ENCODE measurements at places on chromosomes 2 and 18.
A peak's percentile ranks its signal among the peaks of the same experiment; 100 is the strongest.

DNA sequence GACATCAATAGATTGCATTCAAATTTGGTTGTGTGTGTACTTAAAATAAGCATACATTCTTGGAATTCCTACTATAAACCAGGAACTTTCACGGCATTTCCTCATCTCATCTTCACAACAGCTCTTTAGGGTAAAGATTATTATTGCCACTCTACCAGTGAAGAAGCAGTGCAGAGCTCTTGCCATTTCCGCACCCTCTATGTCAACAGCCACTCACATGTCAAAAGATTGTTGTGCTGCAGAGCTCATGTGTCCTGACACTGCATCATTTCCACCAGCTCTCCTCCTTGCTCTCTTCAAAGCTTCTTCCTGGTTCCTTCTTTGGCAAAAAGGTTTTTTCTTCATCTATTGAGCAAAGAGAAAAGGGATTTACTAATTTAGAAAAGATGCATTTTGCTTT lies 26.5 kb upstream of the L3MBTL4 start:
- H3K27me3 ChIP-seq: peaks cover 2% of the 10 kb centered on the region
- no peak for DNase-seq
- no peaks in the 10 kb centered on the region for H3K36me3 ChIP-seq
- H3K27ac ChIP-seq: no peak overlapping the region
- no peak overlapping the region for H3K4me3 ChIP-seq
- no peaks in the 10 kb centered on the region for H3K4me1 ChIP-seq

DNA sequence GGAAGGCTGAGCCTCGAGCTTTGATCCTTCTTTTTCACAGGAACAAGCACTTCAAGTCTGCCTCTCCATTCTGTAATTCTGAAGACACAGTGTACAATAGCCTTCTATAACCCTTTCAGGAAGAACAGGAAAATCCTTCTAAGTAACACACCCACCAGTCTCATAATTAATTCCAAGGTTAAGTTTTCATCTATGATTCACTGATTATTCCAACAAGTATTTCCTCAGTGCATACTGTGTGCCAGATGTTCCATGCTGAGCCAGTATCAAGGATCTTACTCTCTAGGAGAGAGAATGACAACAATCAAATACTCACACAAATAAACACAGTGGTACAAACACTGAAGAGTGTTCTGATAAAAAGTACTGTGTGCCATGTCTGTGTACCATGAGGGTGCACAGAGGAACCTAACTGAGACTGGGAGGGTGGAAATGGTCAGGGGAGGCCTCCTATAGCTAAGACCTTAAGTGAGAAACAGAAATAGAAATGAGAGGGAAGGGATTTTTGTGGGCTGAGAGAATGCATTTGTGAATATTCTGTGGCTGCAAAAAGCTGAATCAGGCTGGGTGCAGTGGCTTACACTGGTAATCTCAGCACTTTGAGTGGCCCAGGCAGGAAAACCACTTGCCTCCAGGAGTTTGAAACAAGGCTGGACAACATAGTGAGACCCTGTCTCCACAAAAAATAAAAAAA lies 7.3 kb upstream of the MTLN start:
- H3K27ac ChIP-seq: no peak overlapping the region
- no peaks in the 10 kb centered on the region for H3K36me3 ChIP-seq
- no peaks in the 10 kb centered on the region for H3K4me1 ChIP-seq
- no peak overlapping the region for H3K4me3 ChIP-seq
- H3K27me3 ChIP-seq: peaks cover 34% of the 10 kb centered on the region
- DNase-seq: no peak

GRCh38 chr18:60145776-60146175 lies 226.8 kb downstream of the MC4R start:
- no peak for DNase-seq
- no peaks in the 10 kb centered on the region for H3K36me3 ChIP-seq
- H3K27ac ChIP-seq: no peak overlapping the region
- no peaks in the 10 kb centered on the region for H3K27me3 ChIP-seq

DNA sequence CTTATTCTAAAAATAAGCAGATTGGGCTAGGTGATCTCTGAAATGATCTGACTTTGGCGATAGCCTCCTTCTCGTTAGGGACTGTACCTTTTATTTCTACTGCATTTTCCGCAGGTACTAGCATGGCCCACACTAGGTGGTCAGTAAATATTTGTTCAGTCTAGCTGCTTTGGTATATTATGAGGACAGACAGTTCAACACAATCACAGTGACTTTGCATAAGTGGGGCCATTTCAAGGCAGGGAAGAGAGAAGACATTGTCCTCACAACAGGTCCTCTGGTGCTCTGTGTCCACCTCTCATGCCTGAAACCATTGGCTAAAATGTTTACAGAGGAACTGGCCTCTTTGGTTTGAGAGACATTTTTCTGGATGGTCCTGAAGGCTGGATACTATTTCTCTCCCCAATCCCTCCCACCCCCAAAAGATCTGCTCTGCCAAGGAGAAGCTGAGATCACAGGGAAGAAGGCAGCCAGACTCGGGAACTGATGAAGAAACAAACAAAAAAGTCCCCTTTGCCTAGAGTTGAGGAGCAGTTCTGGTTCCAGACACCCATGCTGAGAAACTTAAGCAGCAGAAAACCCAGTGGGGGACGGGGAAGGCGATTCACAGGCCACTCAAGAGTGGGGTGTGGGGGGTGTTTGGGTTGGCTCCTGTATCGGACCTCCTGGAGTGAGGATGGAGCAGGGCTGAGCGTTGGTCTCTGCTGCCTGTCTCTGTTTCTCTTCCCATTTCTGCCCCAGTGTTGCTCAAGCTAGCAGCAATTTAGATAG lies 2.9 kb upstream of the TNP1 start:
- peaks cover 7% of the 10 kb centered on the region for H3K27me3 ChIP-seq
- no peak overlapping the region for H3K27ac ChIP-seq
- no peak for DNase-seq
- H3K36me3 ChIP-seq: no peaks in the 10 kb centered on the region
- H3K4me3 ChIP-seq: no peak overlapping the region

DNA sequence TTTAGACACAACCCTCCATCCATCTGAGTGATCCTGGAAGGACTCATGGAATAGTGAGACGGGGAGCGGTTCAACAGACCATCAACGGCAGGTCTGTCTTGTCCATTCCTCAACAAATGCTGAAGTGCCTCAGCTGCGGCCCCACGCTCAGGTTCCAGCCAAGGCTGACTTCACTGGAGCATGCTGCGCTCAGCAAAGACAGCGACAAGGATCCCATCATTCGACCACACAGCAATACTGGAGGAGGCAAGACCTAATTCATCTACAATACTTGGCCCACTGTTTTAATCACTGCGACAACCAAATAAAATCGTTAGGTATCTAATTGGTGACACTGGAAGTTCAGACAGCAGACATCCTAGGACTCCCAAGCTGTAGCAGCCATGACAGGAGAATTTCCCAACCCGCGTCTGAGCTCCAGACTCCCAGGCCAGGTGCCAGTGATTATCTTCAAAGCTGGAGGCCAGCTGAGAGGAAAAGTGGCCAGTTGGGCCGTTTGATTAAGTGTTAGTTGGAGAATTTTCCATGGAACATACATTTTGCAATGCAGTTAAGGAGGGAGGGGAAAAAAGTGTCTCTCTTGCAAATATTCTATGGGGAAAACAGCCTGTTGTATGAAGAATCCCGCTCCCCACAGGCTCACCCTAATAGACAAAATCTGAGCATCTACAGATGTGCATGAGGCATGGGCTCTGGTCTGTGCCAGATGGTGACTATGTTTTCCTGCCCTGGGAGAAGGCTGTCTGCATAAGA lies 92.5 kb upstream of the SLC35G4 start:
- H3K4me1 ChIP-seq: no peaks in the 10 kb centered on the region
- H3K27ac ChIP-seq: no peak overlapping the region
- no peaks in the 10 kb centered on the region for H3K27me3 ChIP-seq
- H3K36me3 ChIP-seq: no peaks in the 10 kb centered on the region

DNA sequence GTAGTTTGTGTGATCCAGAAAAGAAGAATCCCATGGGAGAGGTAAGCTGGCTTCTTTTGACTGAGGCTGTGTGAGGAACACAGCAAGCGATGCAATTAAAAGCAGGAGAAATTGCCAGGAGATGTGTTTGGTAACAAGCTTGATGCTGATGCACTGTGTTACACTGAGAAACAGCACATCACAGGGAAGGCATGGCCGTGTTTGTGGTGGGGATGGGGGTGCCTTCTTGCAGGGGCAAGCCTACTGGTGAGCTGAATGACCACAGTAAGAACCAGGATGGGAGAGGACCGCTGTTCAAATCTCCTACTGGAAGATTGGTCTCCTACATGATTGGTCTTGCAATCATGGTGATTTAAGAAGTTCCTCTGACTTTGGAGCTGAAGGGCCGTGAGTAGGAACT lies 477.7 kb upstream of the HS6ST1 start:
- DNase-seq: no peak
- no peaks in the 10 kb centered on the region for H3K36me3 ChIP-seq
- no peaks in the 10 kb centered on the region for H3K4me1 ChIP-seq
- peaks cover 2% of the 10 kb centered on the region for H3K27me3 ChIP-seq
- H3K4me3 ChIP-seq: no peak overlapping the region

DNA sequence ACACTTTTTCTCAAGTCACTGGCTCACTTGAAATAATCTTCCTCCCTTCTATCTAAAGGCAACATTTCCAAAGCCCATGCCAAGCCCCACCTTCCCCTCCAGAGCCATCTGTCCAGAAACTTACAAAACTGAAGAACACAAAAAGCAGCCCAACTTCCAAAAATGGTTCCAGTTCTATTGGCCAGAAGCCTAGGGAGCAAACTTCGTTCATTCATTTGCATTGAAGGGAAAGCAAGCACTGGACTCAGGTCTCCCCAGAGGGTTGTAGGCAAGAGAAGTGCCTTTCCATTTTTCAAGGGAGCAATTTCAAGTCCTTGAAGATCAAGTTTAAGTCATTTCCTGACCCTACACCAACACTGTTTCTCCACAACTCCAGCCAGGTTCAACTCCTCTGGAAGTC lies 585.0 kb downstream of the BCL11A start:
- DNase-seq: no peak
- H3K4me3 ChIP-seq: no peak overlapping the region
- no peak overlapping the region for H3K27ac ChIP-seq
- no peaks in the 10 kb centered on the region for H3K27me3 ChIP-seq
- no peaks in the 10 kb centered on the region for H3K36me3 ChIP-seq
- H3K4me1 ChIP-seq: no peaks in the 10 kb centered on the region

GRCh38 chr2:10132996-10133647 lies 10.6 kb downstream of the RRM2 start:
- no peak overlapping the region for H3K27ac ChIP-seq
- peaks cover 21% of the 10 kb centered on the region for H3K4me1 ChIP-seq
- no peaks in the 10 kb centered on the region for H3K27me3 ChIP-seq
- no peak for DNase-seq

DNA sequence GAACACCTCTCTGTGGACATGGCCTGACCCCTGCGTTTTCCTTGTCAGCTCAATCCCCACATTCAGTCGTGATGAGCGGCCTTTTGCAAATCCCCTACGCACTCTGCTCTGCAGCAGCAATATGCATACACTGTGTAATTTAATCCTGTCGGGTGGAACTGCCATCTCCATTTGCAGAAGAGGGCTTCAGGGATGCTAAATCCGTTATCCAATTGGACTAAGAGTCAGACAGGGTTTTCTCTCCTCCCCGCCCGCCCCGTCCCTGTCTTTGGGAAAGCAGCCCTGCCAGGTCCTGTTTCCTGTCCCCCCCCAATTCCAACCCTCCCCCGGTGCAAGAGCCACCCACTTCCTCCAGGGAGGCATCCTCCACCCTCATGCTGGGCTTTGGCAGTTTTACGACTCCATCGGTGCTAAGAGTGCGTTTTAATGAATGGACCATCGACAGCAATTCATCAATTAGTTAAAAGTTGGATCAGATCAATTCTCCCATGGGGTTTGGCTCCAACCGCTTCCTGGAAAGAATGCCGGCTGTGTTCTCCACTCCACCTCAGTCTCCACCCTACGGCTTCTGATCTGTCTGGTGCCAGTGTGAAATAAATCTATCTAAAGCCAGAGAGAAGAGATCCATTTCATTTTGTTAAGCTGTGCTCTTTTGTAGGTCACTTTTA lies 53.5 kb upstream of the ASAP2 start:
- no peak for DNase-seq
- no peak overlapping the region for H3K4me3 ChIP-seq
- H3K36me3 ChIP-seq: no peaks in the 10 kb centered on the region
- peaks cover 14% of the 10 kb centered on the region for H3K27me3 ChIP-seq
- no peak overlapping the region for H3K27ac ChIP-seq
- no peaks in the 10 kb centered on the region for H3K4me1 ChIP-seq

- H3K4me3 ChIP-seq: no peak overlapping the region
- no peaks in the 10 kb centered on the region for H3K27me3 ChIP-seq
These were observed 89.5 kb upstream of the LMAN1 start for GRCh38 chr18:59448546-59448945.

DNA sequence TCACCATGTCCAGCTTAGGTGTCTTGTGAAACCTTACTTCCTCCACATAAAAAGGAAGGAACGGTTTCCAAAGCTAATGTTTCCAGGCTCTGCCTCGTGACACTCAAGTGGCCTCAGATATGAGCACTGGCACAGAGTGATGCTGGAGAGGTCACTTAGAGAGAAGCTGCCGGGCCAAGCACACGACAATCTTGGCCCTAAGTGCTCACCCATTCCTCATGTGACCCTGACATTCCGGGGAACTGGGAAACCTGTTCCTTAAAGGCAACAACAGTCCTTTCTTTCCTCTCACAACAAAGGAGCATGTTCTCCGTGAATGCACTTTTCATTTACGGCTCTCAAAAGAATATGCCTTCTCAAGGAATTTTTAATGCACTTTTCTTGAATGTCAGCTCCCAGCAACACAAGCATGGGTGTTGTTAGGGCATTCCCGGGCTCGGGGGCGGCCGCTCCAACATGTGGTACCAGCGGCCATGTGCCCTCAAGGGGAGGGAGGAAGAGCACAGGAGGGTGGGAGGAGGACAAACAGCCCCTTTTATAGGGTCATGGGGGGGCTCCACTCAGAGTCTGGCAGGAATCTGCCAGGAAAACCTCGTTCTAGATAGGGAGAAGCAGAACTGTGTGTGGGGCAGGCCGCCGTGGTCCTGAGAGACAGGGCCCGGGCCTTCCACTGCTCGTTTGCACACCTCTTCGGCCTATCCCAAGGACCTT lies 118.6 kb downstream of the MBP start:
- H3K36me3 ChIP-seq: peaks cover 35% of the 10 kb centered on the region
- no peaks in the 10 kb centered on the region for H3K27me3 ChIP-seq
- H3K4me3 ChIP-seq: no peak overlapping the region
- peak overlapping the region; percentile 46 for H3K27ac ChIP-seq

DNA sequence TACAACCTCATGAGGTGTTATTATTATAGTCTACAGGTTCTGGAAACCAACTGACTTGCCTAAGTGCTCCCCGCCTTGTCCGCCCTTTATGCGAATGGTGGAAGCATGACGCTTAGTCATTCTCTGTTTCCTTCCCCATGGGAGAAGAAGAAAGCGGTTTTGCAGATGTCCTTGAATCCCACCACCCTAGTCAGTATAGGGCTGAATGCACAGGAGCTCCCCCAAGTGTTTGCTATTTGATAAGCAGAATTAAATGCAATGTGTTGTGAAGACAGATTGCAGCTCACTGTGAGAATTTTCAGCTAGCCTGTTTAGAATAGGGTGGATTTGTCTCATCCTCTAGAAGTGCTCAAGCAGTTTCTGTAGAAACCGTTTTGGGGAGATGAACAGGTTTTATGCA lies 652.0 kb downstream of the DCC start:
- H3K4me3 ChIP-seq: no peak overlapping the region
- H3K27ac ChIP-seq: no peak overlapping the region
- no peak for DNase-seq
- no peaks in the 10 kb centered on the region for H3K36me3 ChIP-seq
